CD8-positive, alpha-beta memory T cell (primary cell): ENCODE measurements at places on chromosomes 16 and 17. TPM values are rescaled to one million over a fixed set of nuclear protein-coding genes. Genes with fewer than 3 reads are reported as not detected.

Gene FMNL1
- total RNA-seq = 260 TPM

Gene MPP3
- total RNA-seq = not detected

Gene C17orf78
- total RNA-seq = not detected

Gene CBFB
- 141 TPM for total RNA-seq

Gene MYH2
- not detected for total RNA-seq

Gene SULT1A3
- 12.7 TPM for total RNA-seq

Gene ALG1
- total RNA-seq = 50.7 TPM

Gene MYL11
- total RNA-seq = 1.9 TPM

Gene SDK2
- total RNA-seq = 0.35 TPM

Gene KIFC3
- total RNA-seq = 2.9 TPM

Gene ANKRD40CL
- total RNA-seq = not detected

Gene DPEP2
- 6.2 TPM for total RNA-seq

Gene SOX8
- 0.39 TPM for total RNA-seq

Gene HSPB9
- total RNA-seq = 0.15 TPM

Gene SOX15
- 0.29 TPM for total RNA-seq

Gene PRSS53
- 4.6 TPM for total RNA-seq

Gene PCTP
- 8.4 TPM for total RNA-seq

Gene SOX9
- not detected for total RNA-seq

Gene ST6GALNAC2
- 0.83 TPM for total RNA-seq

Gene TUBB3
- 0.31 TPM for total RNA-seq

Gene TMEM238L
- not detected for total RNA-seq

Gene MAP2K4
- 45.9 TPM for total RNA-seq

Gene RTN4RL1
- 1.2 TPM for total RNA-seq

Gene IL17C
- total RNA-seq = 0.22 TPM

Gene BAIAP3
- 7.5 TPM for total RNA-seq

Gene IGF2BP1
- 0.28 TPM for total RNA-seq

Gene PRR15L
- total RNA-seq = not detected

Gene HLF
- 0.81 TPM for total RNA-seq

Gene IL21R
- total RNA-seq = 80.5 TPM

Gene AIPL1
- total RNA-seq = not detected

Gene SREBF1
- total RNA-seq = 27.2 TPM

Gene KCNH6
- total RNA-seq = not detected

Gene SLC52A1
- 0.35 TPM for total RNA-seq

Gene CPNE7
- total RNA-seq = 3.2 TPM
